ENCODE measurements at places on chromosomes 12 and 14.

- DNase-seq = no peak
These were observed 107.0 kb upstream of the PRICKLE1 start for GRCh38 chr12:42696406-42697149.

GRCh38 chr14:72781561-72782508, 112.1 kb downstream of the DPF3 start:
- DNase-seq = no peak

DNA sequence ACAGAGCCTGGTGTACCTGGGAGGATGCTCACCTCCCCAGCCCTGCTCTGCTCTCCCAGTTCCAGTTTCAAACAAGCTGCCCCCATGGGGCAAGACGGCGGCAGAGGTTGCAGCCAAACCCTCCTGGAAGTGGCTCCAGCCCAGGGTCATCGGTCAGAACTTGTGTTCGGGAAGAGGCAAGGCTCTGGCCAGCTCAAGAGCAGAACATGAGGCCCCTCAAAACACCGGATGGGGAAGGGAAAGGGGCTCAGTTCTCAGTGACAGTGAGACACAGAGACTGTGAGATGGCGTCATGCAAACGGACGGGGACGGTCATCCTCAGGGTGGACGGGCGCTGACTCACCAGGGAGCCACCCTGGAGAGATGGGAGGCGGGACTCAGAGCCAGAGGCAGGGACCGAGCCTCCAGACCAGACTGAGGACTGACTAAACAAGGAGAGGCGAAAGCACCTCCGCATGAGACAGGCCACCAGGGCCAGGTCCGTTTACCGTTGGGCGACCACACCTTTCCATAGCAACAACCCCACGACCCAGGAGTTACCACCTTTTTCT, 63.9 kb upstream of the GALNT9 start:
- DNase-seq = no peak

GRCh38 chr12:52529846-52530245, 9.7 kb upstream of the KRT5 start:
- no peak for DNase-seq

DNA sequence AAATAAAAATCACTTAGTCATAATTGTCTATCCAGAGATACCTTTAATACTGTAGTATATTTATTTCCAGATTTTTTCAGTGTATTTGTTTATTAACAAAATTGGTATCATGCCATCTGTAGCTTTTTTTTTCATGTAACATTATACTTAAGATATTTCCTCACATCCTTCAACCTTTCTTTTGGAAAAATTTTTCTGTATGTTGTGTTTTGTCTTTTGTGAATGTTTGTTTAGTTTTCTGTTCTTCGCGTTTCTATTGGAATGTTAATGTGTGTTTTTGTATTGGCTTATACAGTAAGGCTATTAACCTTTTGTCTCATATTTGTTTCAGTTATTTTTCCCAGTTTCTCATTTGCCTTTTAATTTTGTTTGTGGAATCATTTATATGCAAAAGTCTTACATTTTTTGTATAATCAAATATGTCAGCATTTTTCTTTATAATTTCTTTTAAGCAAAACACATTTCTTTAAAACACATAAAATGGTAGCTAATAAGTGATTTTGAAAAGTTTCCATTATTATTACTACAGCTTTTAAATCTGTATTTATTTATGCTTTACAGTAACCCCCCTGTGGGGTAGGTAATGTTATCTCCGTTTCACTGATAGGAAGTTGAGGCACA, 433.7 kb downstream of the RAD51B start:
- no peak for DNase-seq

GRCh38 chr14:77045238-77046162, 17.0 kb upstream of the IRF2BPL start:
- DNase-seq = no peak

- DNase-seq = no peak
These were observed 6.3 kb upstream of the NRIP2 start for GRCh38 chr12:2841056-2841650.

- DNase-seq = peak; percentile 24
These were observed 173.2 kb downstream of the SLC35F4 start for GRCh38 chr14:57692671-57693070.

- no peak for DNase-seq
These were observed 254.8 kb downstream of the PRKD1 start for GRCh38 chr14:29672831-29673230.

- no peak for DNase-seq
These were observed 35.9 kb upstream of the EGLN3 start for GRCh38 chr14:33986804-33987203.

- DNase-seq = no peak
These were observed 44.6 kb upstream of the KITLG start for GRCh38 chr12:88624911-88625310.

DNA sequence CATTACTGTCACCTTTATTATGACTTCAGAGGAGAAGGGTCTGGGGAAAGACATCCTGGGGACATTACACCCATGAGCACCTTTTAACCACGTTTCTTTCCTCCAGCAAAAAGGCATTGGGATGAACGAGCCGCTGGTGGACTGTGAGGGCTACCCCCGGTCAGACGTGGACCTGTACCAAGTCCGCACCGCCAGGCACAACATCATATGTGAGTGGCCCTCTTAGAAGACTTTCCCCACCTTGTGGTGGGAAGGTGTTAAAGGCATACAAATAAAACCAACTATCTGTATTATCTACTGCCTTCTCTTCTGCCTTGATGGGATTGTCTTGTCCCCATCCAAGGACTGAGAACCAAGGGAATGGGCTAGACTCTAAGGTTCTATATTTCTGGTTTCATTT, 6.0 kb downstream of the PSMD9 start:
- DNase-seq = peak; percentile 48

GRCh38 chr12:26130728-26131127, 5.9 kb upstream of the BHLHE41 start:
- no peak for DNase-seq

DNA sequence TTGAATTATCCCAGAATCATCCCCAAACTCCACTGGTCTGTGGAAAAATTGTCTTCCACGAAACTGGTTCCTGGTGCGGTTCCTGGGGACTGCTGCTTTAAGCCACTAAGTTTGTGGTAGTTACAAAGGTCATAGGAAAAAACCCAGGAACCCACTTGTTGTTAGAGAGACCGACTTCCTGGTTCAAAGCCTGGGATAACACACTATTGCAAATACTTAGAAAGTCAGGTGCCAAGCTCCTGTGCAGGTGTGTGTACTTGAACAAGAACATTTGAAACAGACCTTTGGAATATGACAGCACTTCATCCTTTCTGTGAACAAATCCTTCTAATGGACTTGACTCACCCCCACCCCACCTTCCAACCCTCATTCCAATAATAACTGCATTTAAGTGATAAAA, 519.6 kb downstream of the GLT1D1 start:
- DNase-seq = no peak

- no peak for DNase-seq
These were observed 36.0 kb upstream of the BATF start for GRCh38 chr14:75486318-75486717.

GRCh38 chr14:44736326-44736725, 225.4 kb downstream of the KLHL28 start:
- no peak for DNase-seq

DNA sequence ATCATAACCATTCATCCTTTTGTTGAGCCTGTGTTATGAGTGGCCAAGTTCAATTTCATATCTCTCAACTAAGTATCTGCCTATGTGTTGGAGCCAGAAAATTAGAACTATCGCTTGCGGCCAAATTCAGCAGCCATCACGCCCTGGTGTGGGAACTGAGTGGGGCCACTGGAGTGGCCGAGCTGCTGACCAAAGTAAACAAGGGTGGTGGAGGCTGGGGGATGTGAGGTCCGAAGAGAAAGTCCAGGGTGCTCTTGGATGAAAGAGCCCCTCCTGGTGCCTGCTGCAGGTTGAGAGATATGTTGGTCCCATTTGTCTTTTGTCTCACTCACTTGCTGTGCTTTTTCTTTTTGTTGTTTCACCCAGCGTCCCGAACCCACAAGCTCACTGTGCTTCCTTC, 14.9 kb downstream of the ADGRD1 start:
- DNase-seq = no peak

DNA sequence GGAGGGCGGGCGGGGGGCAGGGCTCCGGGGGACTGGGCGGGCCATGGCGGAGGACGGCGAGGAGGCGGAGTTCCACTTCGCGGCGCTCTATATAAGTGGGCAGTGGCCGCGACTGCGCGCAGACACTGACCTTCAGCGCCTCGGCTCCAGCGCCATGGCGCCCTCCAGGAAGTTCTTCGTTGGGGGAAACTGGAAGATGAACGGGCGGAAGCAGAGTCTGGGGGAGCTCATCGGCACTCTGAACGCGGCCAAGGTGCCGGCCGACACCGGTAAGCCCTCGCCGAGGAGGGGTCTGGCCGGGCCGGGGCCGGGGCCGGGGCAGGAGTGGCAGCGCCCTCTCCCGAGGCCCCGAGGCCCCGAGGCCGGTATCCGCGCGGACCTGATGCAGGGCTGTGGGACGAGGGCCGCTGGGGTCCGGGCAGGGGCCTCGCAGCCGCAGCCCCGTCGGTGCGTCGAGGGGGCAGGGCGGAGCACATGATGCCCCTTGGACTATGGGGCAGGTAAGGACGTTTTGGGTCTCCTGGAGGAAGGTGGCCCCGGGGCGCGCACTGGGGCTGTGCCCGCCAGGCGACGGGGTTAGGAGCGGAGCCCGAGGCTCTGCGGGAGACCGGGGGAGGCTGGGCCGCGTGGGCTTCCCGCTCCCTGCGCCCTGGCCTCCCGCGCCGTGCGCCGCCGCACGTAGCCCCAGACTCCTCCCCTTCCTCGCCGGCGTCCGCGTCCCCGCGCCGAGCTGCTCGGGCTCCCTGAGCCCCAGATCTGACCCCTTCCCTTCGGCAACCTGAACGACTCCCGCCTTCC, at the start of gene TPI1:
TSS of gene TPI1 (plus strand) at position 119 of the 798 bp plus-strand sequence. CDS start at position 155, 36 bp downstream.
- DNase-seq = peak; percentile 42

GRCh38 chr12:63394349-63394748, 243.3 kb upstream of the AVPR1A start:
- no peak for DNase-seq

GRCh38 chr12:19121449-19122018, 8.0 kb upstream of the PLEKHA5 start:
- no peak for DNase-seq

DNA sequence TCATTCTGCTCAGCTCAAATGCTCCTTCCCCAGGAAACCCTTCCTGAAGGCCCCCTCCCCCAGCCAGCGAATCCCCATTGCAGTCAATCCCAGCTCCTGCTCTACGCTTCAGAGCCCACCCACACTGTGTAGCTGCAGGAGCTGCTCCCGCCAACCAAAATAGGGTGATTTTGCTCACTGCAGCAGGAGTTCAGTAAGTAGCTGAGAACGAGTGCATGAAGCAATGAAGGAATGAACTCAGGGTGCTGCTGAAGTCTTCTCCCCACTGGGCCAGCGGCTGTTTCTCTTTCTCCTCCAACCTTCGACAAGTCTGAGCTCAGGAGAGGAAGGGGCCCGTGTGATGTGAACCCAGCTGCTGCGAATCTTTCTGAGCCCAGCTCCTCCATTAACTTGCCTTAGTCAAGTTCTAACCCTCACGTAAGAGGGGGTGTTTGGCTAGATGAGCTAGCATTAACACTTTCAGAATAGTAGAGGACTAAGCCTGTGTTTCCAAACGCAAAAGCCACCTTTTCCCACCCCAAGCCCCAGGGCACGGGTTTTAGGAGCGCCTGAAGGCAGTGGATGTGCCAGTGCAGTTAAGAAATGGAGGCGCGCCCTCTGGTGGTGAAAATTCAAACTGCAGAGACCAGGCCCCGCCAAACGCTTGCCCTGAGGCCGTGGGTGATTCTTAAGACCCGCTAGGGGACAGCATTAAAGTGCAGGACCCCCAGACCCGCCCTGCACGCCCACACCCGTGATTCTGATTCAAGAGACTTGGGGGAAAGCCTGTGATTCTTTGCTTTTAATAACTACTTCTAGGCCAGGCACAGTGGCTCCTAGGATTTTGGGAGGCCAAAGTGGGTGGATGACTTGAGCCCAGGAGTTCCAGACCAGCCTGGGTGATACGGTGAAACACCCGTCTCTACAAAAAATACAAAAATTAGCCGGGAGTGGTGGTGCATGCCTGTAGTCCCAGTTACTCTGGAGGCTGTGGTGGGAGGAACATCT, 11.9 kb upstream of the SERPINA4 start:
- DNase-seq = peak; percentile 55

DNA sequence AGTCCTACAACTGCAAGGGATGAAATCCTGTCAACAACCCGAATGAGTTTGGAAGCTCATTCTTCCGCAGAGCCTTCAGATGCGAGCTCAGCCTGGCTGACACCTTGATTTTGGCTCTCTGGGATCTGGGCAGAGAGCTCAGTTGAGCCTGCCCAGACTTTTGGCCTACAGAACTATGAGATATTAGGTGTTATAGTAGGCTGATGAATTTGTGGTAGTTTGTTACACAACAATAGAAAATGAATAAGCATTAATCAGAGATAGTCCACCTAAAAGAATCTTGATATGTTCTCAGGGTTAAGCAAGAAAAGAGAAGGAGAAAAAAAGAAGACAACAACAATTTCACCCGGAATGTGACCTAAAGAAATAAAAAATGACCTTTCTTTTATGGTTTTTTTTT, 30.4 kb upstream of the GZMB start:
- DNase-seq = no peak

DNA sequence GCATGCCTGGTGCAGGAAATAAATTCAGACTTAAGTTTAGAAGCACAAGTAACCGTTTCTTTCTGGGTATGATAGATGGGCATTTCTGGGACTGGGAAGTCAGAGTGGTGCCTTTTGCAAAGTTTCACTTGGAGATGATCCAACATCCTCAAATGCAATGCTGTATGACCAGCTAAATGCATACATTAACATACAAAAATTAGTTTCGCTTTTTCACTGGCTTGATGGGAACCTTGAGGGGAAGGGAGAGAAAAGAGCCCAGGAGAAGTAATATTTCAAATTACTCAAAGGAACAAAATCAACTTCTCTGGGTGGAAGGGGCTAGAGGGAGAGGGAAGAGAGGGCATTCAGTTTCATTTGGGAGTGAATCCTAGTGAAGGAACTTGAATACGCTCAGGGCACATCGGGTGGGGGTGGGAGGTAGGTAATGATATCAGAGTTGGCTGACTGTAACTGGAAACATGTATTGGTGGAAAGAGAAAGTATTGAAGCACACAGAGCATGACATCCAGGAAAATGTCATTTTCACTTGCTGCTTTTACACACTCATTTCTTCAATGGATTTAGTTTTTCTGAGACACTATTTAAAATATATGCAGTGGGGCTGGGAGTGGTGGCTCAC, 175.5 kb downstream of the PTPRO start:
- DNase-seq = no peak

GRCh38 chr12:125919856-125920470, 854.7 kb downstream of the AACS start:
- DNase-seq = no peak

- DNase-seq = no peak
These were observed 62.2 kb upstream of the BBS10 start for GRCh38 chr12:76410371-76410770.

- DNase-seq = no peak
These were observed 50.5 kb upstream of the RAP1B start for GRCh38 chr12:68559984-68560850.

- no peak for DNase-seq
These were observed 87.3 kb downstream of the PHLDA1 start for GRCh38 chr12:75944097-75944904.

DNA sequence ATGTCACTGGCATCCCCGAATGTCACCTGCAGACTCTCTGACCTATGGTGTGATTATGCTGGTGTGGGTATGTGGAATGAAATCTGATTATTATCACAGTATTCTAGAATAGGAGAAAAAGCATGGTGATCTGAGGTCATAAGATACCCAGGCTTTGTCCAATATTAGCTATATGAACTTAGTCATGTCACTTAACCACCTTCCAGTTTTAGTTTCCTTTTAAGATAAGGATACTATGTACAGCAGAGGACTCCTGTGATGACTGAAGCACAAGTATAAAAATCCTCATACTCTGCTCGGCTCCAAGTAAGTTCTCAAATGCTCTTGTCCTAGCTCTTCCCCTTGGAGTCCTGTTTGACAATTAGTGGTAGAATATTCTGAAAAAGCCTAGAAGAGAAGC, 2.8 kb downstream of the GNS start:
- DNase-seq = no peak
